ENCODE measurements at places on chromosomes 16 and 17.

- DNase-seq, result no peak
Observed at GRCh38 chr17:6491071-6491700, 46.9 kb downstream of the PIMREG start.

- DNase-seq, result no peak
Observed at GRCh38 chr17:64214950-64215349, 48.1 kb downstream of the TEX2 start.

- peak; percentile 34 for DNase-seq
Observed at GRCh38 chr16:80719573-80719972, 84.8 kb downstream of the CDYL2 start.

DNA sequence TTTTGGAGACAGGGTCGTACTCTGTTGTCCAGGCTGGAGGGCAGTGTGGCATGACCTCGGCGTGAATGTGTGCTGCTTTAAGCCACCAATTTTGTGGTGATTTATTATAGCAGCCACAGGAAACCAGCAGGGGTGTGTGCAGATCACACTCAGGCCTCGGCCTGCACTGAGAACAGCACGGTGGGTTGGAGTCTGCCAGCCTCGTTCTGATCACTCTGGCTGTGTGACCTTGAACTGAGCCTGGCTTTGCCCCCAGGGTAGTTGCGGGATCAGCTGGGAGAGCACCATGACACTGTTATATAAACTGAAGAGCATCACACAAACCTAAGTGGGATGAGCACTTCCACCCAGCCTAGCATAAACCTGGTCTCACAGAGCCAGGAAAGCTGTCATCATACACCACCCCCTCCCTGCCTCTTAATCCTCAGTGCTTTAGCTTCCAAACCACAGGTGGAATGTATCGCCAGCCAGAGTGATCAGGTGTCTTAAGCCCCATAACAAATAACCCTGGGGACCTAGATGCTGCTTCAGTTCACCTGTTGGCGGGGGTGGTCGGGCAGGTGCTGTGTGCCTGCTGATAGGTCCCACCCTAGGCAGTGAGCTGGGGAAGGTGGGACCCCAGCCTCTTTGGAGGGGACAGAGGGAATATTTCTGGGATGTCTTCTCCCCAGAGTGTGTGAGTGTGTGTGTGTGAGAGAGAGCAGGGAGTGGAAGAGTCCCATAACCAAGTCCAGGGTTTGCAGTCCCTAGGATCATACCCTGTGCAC lies 28.6 kb upstream of the NDRG4 start:
- DNase-seq, result no peak

DNA sequence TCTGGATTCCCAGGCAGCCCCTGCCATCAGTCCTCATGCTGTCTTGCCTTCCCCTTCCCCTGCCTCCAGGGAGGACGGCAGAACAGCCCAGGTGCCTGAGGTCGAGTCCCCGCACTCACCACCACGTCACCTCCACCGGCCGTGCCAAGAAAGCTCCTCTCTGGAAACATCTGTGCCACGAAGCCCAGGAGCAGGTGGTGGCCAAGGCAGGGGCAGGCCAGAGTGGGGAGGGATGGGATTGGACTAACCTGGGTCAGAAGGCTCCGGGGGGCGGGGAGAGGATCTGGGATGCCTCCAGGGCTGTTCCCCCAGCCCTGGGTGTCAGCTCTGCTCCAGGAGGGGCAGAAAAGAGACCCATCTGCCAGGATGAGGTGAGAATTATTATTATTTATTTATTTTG lies 7.4 kb upstream of the DPEP1 start:
- DNase-seq, result no peak
